IPS-NIHi11 (cell line): ENCODE measurements at places on chromosomes 7 and 10.
A peak's percentile ranks its signal among the peaks of the same experiment; 100 is the strongest.

- DNase-seq = peak; percentile 32
Measured at GRCh38 chr10:50937230-50937907, 51.9 kb upstream of the A1CF start.

DNA sequence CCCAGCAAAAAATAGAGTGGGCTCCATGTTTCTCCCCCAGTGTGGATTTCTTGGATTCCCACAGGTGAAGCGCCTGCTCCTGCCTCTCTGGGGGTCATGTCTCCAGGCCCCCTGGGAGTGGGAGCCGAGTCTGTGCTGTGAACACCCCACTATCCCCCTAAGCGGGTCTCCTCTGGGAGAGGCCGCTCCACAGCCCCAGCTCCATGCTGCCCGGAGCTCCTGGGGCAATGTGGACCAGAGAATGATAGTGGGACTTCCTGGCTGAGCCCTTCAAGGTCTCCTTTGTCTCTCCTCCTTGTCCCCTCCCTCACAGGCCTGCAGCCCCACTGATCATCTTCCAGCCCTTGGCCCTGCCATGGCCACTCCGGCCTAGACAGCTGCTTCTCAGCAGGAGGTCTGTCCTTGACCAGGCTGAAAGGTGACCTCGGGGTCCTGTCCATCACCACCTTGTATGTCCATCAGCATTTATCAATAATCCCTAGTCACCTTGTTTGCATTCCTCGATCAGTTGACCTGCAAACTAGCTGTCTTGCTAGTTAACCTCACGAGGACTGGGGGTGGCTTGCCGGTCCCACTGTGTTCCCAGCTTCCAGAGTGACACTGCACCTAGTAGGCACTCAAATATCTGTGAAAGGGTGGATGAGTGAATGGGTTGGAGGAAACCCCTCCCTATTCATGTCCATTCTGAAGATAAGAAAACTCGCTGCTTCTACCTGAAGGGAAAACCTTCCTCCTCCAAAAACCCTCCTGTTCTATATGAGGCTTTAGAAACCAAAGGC lies 776 bp upstream of the CALML3 start:
- no peak for DNase-seq

GRCh38 chr7:2060701-2061100 lies 172.0 kb downstream of the MAD1L1 start:
- DNase-seq = no peak

DNA sequence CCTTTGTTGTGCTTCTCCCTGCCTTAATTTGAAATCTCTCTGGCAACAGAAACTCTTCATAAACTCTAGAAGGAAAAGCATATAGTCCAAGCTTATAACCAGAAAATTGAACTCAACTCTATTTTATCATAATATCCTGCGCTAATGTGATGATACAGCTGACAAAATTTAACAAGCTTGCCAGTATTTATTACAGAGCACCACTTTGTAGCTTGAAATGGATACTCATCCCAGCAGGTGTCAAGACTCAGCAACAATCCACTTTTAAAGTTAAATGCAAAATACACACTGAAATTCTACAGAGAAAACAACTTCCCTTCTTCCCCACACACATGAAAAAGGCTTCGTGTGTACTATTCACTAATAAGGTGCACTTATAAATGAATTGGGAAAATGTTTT lies 228.9 kb downstream of the AGMO start:
- DNase-seq = no peak

GRCh38 chr7:117805241-117805640 lies 68.0 kb downstream of the CTTNBP2 start:
- no peak for DNase-seq

GRCh38 chr7:98394377-98394836 lies 6.5 kb downstream of the BAIAP2L1 start:
- no peak for DNase-seq

DNA sequence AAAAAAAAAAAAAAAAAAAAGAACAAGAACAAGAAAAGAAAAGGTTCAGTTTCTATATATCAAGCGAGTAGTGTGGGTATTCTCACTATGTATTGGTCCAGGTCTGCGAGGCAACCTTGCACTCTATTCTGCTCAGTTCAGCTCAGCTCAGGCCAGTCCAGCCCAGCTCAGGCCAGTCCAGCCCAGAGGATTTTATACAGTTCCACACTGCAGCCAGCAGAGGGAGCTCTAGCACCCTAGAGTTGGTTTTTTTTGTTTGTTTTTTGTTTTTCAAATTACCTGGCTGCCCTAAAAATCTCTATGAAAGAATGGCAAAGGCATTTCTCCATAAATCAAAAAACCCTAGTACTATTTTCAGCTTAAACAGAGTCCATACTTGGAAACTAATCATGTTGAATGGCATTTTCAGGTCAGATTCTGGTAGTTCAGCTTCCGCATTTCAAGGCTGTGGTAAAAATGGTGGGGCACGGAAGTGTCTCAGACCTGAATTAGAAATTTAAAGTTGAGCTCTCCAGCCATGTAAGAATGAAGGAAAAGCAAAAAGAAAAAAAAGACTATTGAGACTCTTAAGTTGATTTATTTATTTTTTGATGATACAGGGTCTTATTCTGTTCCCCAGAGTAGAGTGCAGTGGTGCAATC lies 55.2 kb upstream of the GSDME start:
- peak; percentile 79 for DNase-seq

DNA sequence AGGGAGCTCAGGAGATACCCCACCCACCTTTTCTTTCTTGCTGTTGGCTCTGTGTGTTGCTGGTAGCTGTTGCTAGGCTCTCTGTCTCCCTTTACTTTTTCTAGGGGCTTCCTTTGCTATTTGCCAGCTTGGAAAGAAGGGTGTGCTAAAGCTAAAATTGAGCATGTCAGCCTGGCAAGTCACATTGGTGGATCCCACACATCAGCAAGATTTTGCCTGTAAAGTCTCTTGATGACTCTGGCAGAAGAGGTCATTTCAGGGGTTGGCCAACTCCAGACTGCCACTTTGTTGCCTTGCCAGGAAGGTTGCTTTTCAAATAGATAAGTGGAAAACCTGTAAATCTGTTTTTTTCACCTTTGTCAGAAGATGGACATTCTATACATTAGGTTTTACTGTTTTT lies 9.9 kb downstream of the CCNY start:
- no peak for DNase-seq

- no peak for DNase-seq
Measured at GRCh38 chr10:10233229-10233628, 784.4 kb upstream of the CELF2 start.

DNA sequence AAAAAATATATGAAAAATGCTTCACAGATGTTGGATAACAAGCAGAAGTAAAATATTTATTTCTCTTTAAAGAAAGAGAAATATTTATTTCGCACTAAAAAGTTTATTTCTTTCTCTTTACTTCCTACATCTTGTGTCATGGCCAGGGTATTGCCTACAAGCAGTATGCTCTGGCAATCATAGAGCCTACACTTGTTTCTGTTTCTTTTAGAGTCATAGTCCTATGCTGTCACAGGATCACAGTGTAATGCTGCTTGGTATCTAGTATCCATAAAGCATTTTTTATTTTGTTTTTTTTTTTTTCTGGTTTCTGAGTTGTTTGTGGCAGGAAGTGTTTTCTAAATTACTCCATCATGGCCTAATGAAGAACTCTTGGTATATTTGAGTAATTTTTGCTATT lies 116.0 kb downstream of the ATRNL1 start:
- DNase-seq = no peak

GRCh38 chr7:149071641-149072437 lies 18.7 kb downstream of the ZNF786 start:
- peak; percentile 72 for DNase-seq

- DNase-seq = no peak
Measured at GRCh38 chr10:133176546-133176945, 16.5 kb downstream of the KNDC1 start.

DNA sequence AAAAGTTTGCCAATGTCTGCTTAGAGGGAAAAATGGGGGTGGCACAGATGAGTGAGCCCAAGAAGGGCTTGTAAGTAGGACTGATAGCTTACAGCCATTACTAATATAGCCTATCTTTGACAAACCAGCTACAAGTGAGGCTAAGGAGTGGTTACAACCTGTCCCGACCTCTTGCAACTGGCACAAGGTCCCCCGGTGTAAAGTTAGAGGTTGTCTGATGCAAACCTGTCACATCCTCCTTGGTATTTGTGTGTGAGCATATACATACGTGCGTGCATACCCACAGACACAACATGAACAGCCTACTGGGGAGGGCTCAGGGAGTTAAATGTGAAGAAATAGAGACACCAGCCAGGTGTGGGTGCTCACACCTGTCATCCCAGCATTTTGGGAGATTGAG lies 14.6 kb downstream of the ADAP1 start:
- DNase-seq = no peak

DNA sequence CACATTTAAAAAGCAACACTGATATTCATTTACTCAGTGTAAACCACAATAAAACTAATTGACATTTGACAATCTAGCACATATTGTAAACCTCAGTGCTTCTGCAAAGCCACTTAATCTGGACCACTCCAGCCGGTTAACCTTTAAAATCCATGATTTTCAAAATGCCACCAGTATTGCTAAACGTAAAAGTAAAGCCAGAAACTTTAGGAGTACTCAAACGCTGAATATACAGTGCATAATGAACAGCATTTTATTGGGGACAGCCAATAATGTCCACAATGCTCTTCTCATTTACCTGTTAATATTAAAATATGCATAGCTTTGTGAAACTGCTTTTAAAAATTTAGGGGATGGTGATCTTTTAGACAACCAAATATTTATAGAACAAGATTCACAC lies 10.8 kb downstream of the HNRNPA2B1 start:
- DNase-seq = no peak

- peak; percentile 29 for DNase-seq
Measured at GRCh38 chr7:122532406-122533269, 166.3 kb downstream of the RNF133 start.

- no peak for DNase-seq
Measured at GRCh38 chr7:73314271-73314670, 5.6 kb upstream of the NSUN5 start.

DNA sequence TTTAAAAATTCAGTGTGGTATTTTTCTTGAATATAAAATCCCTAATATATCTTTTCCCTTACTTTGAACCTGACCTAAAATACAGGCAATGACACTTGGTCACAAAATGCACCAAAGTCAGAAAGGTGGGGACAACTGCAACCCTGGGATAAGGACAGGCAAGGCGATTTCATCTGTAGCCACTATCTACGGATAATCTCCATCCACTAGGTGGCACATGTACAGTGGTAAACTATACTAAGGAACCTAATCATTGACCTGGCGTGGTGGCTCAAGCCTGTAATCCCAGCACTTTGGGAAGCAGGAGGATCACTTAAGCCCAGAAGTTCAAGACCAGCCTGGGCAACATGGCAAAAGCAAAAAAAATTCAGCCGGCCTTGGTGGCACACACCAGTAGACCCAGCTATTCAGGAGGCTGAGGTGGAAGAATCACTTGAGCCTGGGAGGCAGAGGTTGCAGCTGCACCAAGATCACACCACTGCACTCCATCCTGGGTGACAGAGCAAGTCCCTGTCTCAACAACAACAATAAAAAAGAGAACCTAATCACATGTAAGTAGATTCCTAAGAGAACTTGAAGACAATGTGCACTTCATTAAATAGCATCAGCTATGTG lies 98.9 kb downstream of the KMT2C start:
- peak; percentile 54 for DNase-seq

- DNase-seq = no peak
Measured at GRCh38 chr10:4334871-4335270, 491.1 kb upstream of the AKR1E2 start.

DNA sequence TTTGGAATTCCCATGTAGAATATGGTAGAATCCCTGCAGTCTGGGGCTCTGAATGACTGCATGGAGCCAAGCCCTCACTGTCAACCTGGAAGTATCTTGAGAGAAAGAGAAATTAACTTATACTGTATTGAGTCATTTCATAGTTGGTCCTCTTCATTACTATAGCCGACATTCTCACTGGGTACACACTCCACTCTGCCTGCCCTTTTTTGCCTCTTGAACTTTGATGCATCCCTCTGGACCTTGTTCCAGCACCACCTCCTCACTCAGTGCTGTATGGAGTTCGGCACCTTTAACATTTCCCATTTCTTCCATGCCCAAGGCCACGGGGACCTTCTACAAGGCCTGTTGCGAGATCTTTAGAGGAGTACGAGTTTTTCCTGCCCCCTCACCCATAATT lies 4.6 kb upstream of the ARHGAP22 start:
- DNase-seq = no peak

- DNase-seq = no peak
Measured at GRCh38 chr10:96367470-96367869, 8.7 kb upstream of the OPALIN start.

DNA sequence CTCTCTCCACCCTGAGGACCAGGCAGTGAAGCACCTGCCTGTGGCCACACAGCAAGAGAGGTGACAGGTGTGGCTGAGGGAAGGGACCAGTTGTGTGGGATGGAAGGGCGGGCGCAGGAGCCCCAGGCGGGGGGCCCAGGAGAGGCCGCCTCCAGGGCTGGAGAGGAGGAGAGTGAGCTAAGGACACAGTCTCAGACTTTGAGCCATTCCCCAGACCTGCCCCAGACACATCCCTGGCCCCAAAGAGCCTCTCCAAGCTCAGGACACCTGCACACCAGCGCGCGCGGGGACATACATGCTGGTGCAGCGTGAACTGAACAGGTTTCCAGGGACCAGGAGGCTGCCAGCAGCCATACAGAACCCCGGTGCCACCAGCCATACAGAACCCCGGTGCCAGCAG lies 237.3 kb downstream of the MAD1L1 start:
- DNase-seq = no peak

DNA sequence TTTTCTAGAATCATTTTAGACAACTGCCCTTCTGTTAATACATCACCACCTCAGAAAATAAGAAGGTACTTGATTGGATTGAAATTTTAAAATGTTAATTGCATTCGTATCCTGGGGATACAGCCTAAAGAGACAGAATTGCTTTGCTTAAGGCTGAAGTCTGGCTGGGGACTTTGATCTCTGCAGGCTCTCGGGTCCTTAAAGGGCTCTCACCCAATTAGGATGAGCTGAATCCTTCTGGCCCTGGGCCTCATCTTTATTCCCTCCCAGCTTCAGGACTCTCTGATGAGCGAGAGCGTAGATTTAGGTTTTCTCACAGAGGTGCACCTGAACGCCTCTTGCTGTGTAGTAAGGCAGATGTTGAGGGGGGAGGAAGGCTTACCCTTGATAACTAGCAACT lies 475.3 kb upstream of the C7orf33 start:
- DNase-seq = peak; percentile 32

GRCh38 chr10:52485462-52485861 lies 171.4 kb downstream of the DKK1 start:
- no peak for DNase-seq

- DNase-seq = no peak
Measured at GRCh38 chr7:7109934-7110333, 72.4 kb upstream of the C1GALT1 start.

DNA sequence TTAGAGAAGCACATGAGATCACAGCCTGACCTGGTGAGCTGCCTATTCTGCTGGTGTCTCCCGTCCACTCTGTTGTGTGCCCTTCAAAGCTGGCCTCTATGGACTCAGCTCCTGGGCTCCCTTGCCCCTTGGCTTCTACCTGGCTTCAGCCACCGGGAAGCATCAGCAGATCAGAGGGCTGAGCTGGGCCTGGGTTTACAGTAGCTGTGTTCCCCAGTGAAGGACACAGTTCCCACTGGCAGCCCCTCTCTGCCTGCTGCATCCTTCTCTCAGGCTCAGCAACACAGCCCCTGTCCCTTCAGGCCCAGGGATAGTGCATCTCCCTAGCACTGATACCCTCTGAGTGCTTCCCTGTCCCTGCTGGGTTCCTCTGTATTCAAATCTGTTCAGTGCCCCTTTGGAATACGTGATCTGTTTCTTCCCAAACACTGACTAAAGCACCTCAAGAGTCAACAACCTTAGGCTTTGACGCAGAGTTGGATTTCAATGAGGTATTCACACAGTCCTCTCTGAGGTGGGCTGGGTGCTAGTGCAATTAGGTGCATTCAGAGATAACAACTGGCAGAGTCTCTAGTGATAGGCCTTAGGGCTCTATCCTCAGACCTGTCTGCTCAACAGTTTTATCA lies 109.8 kb downstream of the GRID1 start:
- no peak for DNase-seq
